ENCODE measurements at places on chromosomes 3 and 15.

GRCh38 chr15:48636511-48636910, 9.0 kb downstream of the FBN1 start:
- DNase-seq, result no peak

DNA sequence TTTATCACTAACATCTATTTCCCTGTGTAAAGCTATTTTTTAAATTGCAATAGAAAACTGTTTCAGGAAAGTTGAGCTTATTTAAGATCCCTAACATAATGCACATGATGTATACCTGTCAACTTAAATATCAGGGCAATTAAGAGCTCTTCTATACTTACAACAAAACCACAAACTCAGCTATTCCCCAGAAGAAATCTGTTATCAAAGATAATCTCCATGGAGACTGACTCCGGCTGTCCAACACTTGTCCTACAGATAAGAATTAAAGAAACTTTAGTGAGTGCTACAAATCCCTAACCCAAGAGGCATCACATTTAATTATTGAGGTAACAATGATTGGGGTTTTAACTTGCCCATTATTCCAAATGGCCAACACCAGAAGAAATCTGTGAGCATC, 3.4 kb downstream of the SELENOK start:
- no peak for DNase-seq

- DNase-seq, result no peak
Measured at GRCh38 chr3:197847866-197848401, 56.9 kb downstream of the LRCH3 start.

DNA sequence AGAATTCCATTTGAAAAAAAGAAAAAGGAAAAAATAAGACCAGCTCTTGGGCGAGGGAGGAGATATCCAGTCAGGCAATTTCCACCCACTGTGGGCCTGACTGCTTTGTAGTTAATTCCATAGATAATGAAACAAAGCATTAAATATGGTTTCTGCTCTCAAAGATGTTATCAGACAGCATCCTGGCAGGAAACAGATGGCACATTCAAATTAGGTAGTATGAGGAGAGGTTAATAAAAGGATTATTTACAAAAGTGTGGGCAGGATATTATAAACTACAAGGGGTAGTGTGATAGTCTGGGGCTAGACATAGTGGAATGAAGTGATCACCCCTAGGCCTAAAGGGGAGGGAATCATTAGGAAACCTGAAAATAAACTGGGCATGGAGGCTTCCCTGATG, 193.2 kb downstream of the CLSTN2 start:
- no peak for DNase-seq

GRCh38 chr3:37262816-37263393, 88.5 kb upstream of the LRRFIP2 start:
- DNase-seq, result no peak

DNA sequence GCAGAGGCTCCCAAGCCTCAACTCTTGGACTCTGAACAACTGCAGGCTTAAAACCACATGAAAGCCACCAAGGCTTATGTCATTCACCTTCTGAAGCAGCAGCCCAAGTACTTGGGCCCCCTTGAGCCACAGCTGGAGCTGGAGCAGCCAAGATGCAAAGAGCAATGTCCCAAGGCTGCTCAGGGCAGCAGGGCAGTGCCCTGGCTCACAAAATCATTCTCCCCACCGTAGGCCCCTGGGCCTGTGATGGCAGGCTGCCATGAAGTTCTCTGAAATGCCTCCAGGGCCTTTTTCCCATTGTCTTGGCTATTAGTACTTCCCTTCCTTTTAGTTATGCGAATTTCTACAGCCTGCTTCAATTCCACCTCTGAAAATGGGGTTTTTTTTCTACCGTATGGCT, 83.4 kb downstream of the DCLK3 start:
- no peak for DNase-seq

DNA sequence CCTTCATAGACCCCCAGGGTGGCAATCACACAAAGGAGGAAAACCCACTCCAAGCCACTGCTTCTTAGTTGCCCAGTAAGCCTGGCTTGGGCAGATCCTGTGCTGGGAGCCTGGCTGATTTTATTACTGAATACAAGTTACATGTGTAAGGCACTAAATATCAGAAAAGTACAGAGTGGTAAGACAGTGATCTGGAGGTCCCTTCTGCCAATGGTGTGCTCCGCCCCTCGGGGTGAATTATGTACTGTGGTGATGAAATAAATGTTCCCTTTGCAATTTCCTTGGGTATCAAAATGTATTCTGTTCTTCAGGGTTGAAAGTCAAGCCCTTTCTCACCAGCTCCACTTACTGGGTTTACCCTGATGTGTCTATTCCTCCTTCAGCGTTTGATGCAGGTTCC, 38.8 kb downstream of the EID1 start:
- no peak for DNase-seq

GRCh38 chr15:98684436-98684835, 36.1 kb downstream of the IGF1R start:
- no peak for DNase-seq

GRCh38 chr3:87370007-87370406, 93.6 kb upstream of the POU1F1 start:
- DNase-seq, result peak; percentile 71

GRCh38 chr3:32302601-32303398, 64.3 kb downstream of the CMTM8 start:
- no peak for DNase-seq

DNA sequence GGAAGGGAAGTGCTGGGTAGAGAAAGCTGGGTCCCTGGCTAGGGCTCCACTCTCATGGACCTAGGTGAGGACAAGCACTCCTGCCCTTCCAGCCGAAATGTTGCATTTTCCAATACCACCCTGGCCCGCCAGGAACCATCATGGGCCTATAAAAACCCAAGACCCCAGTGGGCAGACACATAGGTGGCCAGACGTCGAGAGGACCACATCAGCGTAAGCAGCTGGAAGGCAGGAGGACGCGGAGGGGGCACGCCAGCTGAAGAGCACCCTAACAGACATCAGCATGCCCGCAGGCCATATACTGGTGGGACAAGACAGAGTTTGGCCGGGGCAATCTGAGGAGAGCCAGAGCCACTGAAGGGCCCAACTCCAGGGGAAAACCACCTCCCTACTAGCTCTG, 98.3 kb downstream of the GBE1 start:
- DNase-seq, result no peak

DNA sequence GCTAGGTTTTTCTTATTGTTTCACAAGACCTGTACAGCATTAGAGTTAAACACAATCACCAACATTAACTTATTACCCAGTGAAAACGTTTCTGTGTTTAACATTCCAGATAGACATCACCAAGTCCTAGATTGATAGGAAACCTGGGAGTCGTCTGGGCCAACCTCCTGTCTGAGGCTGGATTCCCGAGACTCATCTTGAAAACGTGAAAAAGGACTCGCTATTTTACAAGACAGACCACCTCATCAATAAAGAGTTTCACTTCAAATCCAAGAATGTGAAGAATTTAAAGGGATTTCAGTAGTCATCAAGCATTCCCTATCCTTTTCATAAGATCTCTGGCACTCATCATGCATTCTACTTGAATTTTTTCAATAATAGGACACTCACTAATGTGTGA, 626.6 kb downstream of the MCTP2 start:
- no peak for DNase-seq

DNA sequence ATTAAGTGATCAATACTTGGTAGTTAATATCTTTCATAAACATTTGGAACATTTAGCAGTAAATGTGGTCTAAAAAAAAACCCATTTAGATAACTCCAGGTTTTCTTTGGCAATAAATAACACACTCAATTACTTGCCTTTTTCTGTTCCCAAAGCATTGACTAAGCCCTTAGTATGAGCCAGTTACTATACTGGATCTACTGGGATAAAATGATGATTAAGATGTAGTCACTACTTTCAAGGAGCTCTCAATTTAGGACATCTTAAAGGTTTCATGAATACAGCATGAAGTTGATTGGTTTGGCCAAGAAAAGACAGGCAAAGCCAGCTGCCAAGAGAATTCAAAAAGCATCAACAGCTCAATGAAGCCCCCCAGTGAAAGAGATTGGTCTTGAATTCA, 250.9 kb downstream of the EPHA3 start:
- DNase-seq, result no peak

Measured in thyroid gland (tissue), 4 donors.